Activated CD4-positive, CD25-positive, alpha-beta regulatory T cell treated with anti-CD3 and anti-CD28 coated beads, Interleukin-2, amount 50 U/mL, for 72 hours (primary cell): ENCODE measurements at places on chromosomes 5 and 9.

GRCh38 chr9:114184071-114184470 lies 28.7 kb downstream of the COL27A1 start:
- DNase-seq: no peak

DNA sequence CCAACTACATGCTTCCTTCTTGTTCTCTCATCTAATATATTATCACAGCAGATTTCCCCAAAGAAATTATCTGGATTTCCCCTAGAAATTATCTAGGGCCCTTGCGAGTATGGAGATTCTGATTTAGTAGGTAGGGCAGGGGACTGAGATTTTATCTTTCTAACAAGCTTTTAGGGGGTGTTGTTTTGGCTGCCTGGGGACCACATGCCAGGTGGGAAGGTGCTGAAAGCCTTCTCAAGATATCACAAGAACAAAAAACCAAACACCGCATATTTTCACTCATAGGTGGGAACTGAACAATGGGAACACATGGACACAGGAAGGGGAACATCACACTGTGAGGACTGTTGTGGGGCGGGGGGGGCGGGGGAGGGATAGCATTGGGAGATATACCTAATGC lies 146.5 kb upstream of the CDH10 start:
- DNase-seq: no peak

DNA sequence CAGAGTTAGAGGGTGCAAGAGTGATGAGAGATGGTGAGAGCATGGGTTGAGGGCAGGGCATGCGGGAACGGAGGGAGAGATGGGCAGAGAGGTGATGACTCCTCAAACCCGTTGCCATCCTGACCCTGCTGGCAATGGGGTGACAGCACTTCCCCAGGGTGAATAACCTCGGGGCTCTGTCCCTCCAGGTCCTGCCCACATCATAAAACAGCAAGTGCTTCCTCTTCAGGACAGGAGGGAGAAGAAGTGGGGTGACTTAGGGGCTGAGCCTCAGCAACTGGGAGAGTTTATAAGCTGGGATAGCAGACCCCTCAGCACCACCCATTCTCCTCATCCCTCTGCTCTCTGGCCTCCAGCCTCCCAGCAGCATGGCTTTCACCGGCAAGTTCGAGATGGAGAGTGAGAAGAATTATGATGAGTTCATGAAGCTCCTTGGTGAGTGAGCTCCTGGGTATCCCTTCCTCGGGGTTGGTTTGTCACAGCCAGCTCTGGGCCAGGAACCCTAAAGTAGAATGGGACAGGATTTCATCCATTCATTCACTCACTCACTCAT lies at the start of gene FABP6:
Gene FABP6 (plus strand): TSS at position 317 of the 553 bp plus-strand sequence. CDS start 52 bp downstream, at position 369.
- no peak for DNase-seq

GRCh38 chr5:171893290-171893886 lies 107.8 kb downstream of the SMIM23 start:
- DNase-seq: no peak

GRCh38 chr9:22790329-22790728 lies 343.7 kb downstream of the DMRTA1 start:
- DNase-seq: no peak

DNA sequence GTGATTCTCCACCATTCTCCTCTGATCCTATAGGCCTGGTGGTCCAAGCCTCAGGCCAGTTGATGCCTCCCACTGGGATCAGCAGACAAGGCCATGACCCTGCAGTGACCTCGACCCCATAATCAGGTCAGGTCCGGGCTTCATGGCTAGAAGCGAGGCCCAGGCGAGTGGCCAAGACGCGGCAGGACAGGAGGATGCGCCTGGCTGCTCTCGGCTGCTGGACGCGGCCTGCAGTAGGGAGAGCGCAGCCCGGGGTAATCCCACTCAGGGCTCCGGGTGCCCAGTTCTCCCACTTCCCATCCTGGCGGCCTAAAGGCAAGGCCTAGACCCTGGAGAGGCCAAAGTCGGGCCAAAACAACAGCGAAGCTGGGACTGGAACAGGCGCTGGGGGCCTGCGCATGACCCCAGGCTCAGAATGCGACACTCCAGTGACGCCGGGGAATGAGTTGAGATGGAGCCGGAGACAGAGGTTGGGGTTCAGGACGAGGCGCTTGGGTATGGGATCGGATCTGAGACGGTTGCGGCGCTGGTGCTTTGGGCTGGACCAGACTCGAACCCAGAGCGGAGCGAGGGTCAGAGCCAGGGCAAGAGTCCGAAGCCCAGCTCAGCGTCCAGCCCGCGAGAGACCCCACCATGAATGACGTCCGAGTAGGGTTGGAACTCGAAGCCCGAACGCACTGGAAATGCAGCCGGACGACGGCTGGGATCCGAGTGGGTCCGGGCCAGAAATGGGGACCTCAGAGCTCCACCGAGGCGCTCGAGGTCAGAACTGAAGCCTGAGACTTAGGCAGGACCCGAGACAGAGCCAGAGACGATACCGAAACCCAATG lies 3.2 kb downstream of the LHX6 start:
- no peak for DNase-seq

DNA sequence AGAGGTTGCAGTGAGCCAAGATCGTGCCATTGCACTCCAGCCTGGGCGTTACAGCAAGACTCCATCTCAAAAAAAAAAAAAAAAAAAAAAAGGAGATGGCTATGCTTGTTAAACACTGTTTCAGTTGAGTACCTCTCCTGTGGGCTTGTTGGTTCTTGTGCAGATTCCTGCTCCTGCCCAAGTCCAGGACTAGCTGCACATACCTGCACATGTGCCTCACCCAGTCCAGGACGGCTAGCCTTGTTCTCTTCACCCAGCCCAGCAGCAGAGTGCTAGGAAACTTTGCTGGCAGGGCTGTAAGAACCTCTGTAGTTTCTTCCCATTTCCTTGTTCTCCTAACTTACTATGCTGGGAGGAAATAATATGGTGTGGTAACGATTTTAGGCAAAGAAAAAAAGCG lies 234.1 kb upstream of the DMRT1 start:
- DNase-seq: no peak

- DNase-seq: no peak
Observed at GRCh38 chr9:79166005-79166404, 405.8 kb upstream of the TLE4 start.

DNA sequence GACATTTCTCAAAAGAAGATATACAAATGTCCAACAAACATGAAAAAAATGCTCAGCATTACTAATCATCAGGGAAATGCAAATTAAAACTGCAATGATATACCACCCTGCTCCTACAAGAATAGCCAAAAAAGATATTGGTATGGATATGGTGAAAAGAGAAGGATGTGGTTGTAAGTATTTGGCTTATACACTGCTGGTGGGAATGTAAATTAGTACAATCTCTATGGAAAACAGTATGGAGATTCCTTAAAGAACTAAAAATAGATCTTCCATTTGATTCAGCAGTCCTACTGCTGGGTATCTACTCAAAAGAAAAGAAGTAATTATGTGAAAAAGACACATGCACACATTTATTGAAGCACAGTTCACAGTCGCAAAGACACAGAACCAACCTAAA lies 67.6 kb upstream of the RUSC2 start:
- DNase-seq: no peak

GRCh38 chr5:150124111-150124557 lies 31.5 kb downstream of the PDGFRB start:
- DNase-seq: no peak

- no peak for DNase-seq
Observed at GRCh38 chr9:31587146-31587545, 797.3 kb upstream of the ACO1 start.

DNA sequence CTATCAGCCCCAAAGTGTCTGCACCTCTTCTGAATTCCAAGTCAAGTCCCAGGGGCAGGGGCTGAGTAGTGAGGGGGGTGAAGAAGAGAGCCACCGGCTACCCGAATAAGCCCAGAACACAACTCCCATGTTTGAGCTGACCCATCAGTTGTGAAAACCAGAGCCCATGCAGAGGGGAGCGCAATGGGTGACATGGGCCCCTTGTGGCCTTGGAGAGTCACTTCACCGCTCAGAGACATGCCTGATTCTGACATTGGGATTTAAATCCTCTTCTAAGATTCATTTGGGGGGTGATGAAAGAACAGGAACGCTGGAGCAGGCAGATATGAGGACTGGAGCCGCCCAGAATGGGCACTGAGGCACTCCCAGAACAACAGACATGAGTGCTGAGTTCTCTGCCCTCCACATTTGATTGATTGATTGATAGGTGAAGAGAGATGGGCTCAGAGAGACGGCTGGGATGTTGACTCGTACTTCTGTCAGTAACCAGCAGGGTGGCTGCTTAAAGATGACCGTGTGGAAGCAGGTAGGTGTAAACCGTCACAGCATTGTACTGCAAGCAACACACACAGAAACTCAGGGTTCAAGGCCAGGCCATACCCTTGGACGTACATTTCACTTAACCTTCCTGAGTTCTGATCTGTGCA lies 74.3 kb downstream of the GPR21 start:
- no peak for DNase-seq
